ENCODE measurements at places on chromosomes 11 and 22.

- DNase-seq = no peak
Observed at GRCh38 chr22:38841635-38842034, 2.2 kb downstream of the NPTXR start.

GRCh38 chr11:77467993-77468392, 5.9 kb downstream of the PAK1 start:
- DNase-seq = no peak

DNA sequence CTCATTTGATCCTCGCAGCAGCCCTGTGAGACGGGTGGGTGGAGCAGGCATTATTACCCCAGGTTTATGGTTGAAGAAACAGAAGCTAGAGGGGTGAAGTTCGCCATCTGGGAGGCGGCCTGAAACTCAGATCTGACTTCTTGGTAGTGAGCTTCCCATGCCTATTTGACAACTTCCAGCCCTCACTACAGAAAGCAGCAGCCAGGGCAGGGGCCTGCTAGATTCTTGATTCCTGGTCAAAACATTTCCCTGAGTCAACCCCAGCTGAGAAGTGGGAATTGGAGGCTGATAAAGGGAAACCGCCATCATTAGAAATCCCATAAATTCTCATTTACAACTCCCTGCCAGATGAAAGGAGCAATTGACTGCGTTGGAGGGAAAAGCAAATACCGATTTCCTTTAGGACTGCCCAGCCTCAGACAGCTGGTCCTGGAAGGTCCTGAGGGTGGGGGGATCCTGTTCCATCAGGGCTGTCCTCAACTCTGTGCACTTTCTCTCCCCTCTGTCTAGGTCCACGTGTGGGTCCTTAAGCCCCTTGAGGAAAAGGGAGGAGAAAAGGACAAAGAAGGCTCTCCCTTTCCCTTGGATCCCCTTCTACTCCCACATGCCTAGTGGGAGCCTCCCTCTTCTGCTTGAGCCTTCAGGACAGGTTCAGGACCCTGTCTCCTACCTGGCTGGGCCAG, 10.2 kb upstream of the NECTIN1 start:
- no peak for DNase-seq

GRCh38 chr11:35618497-35619115, 346 bp downstream of the FJX1 start:
- no peak for DNase-seq

DNA sequence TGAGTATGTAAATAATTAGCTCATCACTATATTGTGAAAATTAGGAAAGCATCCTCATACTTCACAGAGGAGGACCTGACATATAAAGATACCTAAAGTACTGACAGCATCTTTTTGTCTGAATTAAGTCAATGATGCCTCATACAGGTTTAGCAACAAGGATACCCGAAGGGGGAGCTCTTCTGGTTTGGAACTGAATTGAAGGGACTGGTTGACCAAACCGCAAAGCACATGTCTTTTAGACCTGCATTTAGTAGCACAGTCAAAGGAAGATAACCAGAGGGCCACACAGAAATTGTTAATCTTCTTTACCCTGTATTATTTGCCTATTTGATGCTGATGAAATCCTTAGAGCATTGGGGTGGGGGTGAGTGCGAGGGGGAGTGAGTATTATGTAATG, 12.9 kb upstream of the WT1 start:
- DNase-seq = no peak

DNA sequence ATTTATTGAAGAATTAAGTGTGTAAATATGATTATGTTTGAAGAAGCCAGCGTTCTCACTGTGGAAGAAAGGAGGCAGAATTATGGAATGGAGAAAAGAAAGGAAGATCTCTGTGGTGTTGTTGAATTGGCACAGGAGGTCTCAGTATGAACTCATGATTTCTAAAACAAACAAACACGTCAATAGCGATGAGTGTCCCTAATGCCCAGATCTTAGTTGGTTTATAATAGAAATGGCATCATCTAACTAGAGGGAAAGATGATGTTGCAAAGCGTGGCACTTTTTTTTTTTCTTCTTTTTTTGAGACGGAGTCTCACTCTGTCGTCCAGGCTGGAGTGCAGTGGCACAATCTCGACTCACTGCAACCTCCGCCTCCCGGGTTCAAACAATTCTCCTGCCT, 39.2 kb upstream of the SLN start:
- no peak for DNase-seq

DNA sequence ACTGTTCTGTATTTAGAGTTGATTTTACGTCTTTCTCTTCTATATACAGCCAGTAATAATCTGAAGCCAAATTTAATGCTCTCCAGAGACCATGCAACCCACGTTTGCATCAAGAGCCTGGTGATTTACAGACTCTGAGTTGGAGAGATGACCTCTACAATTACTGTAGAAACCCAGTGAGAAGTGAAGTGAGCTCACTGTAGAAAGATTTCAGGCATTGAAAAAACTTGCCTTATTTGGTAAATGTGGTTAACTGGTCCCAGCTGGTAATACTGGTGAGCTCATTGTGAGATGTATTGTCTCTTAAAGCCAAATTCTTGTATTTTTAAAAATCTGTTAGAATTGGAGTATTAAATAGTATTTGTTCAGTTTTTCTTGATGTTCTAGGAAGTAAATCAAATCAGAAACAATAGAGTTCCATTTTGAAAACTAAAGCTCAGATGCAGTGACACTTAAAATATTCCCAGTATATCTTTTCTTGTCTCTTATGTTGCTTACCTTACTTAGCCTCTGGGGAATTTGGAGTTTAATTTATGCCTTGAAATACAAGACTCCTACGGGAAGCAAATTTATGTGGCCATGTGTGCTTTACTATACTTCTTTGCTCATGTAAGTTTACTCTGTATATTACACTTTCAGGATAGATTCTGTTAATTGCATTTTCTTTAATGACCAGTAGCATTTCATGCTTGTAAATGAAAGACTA, 189.9 kb downstream of the ARHGAP42 start:
- peak; percentile 33 for DNase-seq

DNA sequence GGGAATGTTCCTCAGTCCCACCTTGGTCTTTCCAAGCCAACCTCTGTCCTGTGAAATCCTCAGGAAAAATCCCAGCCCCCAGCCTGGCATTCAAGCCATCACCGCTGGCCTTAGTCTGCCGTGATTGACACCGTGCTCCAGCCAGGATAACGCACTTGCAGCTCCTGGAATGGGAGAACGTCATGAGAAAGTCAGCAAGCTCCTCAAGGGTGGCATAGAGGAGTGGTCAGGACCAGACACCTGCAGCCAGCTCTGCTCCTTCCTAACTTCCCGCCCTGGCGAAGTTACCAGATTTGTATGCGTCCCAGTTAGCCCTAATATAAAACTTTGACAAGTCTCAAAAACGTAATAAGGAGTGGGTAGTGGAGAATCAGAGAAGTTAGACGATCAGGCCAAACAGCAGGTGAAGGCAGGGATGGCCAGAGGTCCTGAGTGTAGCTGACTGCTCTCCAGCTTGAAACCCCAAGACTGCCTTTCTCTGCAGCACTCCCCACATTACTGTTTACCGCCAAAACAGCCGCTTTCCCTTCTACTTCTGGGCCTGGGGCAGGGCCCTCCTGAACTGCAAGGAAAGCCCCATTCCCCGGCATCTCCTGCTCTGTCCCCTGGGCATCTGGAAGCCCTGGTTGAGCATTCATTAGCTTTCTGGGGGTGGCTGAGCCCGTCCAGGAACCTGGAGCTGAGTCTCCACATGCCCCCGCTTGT, 1.3 kb upstream of the DKK3 start:
- no peak for DNase-seq

- no peak for DNase-seq
Observed at GRCh38 chr22:39290724-39291161, 28.7 kb downstream of the RPL3 start.

DNA sequence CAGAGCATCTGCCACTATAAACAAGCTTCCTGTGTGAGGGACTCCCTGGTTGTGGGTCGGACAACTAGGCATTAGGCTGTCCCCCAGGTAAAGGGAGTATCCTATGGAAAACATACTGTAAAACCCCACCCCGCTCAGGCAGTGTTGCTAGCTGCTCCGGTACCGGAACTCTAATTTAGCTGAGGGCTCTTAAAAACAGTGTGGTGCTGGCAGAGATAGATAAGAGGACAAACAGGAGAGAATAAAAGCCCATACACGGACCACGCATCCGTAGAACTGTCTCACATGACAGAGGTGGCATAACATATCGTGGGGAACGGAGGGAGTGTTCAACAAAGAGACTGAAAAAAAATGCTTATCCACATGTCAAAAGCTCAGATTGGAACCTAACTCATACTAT, 3.4 kb upstream of the MOGAT2 start:
- no peak for DNase-seq

- no peak for DNase-seq
Observed at GRCh38 chr11:11786771-11787170, 55.0 kb upstream of the USP47 start.

DNA sequence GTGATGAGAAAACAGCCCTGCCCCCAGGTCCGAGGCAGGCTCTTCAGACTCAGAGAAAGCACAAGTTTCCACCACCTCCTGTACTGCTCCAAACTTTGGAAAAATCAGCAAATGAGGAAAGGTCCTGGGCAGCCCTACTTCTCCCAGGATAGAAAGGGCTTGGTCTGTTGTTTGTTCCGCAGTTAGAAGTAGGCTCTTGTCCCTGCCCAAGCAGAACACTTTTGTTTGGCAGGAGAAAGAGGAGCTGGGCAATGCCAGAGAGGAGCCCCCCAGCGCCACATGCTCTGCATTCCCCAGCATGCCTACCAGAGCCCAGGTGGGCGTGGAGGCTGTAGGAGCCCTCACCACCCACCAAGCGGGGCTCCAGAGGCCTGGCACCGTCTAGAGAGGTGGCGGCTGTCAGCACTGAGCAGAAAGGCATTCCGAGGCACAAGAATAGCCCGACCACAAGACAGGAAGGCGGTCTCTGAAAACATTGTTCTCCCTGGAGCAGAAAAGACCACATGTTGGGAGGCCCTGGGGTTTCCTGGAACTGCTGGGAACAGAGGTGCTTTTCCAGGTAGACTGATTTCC, 90.3 kb upstream of the CD82 start:
- DNase-seq = no peak

DNA sequence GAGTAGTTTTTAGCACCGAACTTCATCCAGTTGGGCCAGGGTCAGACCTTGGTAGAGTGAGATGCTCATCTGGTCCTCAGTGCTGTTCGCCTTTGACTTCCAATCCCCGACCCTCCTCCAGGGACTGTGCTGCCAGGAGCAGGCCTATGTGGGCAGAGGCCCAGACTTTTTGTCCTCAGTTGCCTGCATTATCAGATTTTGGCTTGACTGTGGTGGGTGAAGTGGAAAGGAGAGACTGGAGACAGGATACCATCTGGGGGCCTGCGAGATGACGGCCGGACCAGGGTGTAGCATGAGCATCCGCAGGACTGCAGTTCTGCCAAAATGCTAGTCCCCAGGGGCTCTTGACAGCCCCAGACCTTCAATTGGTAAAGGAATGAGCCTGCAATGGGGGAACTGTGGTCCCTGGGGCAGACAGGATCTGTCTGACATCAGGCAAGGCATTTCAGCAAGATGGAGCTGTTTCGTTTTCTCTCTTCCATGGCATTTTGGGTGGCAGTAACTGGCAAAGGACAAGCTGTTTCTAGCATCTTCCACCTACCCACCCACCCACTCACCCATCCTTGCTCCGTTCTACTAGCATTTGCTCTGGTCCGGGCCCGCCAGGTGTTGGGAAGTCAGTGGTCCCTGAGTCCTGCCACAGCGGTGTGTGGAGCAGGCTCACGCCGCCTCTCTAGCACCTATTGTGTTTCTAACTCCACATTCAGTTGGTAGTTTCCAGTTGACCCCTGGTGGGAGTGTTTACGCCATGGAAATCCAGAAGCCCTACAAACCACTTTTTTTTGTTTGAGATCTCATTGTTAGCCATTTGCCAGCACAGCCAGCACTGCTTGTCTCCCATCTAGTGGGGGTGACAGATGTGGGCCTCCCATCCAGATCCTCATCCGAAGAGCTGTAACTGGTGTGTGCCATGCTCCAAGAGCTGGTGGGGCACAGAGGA, 53.5 kb downstream of the OTOG start:
- no peak for DNase-seq

- DNase-seq = no peak
Observed at GRCh38 chr11:115263799-115264656, 240.2 kb downstream of the CADM1 start.

DNA sequence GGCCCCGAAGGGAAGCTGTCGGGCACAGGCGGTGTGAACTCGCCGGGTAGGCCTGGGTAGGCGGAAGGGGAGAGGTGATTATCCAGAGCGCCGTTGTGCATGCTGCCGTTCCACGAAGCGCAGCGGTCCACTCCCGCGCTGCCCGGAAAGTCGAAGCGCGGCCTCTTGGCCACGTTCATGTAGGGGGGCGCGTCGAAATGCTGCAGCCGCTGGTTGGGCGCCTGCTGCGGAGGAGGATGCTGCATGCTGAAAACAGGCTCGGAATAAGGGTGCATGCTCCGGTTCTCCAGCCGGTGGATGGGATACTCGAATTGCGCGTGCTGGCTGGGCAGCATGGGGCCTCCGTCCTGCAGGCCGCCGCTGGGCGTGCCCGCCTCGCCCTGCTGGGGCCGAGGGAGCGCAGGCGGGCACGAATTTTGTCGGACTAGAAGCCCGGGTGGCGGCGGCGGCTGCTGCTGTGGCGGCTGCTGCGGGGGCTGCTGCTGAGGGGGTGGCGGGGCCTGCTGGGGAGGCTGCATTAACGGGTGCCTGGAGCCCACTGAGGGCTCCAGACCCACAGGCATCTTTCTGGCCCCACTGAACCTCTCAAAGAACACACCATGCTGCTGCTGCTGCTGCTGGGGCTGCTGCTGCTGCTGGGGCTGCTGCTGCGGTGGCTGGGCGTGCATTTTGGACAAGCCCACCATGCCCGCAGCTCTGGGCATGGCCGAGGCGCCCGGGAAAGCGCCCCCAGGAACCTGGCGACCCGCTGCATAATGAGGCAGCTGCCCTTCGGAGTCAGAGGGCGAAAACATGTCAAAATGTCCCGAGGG, 2.3 kb downstream of the MN1 start:
- no peak for DNase-seq

GRCh38 chr11:97961431-97961830, 1059.3 kb upstream of the CNTN5 start:
- no peak for DNase-seq

- no peak for DNase-seq
Observed at GRCh38 chr11:70798296-70798695, 400.0 kb downstream of the CTTN start.

DNA sequence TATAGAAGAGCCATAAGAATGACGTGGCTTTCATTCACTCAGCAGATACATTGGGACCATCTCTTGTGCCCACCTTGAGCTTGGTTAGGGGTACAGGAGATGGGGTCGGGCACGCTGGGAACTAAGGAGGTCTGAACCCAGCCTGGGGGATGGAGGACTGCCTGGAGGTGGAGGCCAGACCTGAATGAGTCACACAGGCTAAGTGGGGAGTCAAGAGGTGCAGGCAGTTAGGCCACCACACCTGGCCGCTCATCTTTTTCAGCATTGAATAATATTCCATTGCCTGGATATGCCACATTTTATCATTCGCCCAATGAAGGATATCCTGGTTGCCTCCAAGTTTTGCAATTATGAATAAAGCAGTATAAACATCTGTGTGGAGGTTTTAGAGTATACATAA, 3.8 kb upstream of the PPIL2 start:
- no peak for DNase-seq

DNA sequence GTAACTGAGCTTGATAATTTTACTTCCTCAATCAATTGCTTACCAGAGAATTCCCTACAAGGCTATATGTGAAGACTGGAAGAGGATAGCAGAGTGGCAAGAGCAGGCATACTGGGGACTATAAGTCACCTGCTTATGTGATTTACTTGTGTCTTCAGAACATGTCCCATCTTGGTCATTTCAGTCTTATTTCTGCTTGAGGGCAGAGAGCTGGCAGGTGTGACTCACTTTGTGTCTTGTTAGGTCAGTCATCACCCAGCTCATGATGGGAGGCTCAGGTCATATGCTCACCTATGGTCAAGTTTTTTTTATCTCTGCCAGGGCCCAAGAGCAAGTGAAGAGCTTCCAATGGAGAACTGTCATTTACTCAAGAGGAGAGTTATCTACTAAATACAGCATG, 6.2 kb downstream of the SRSF8 start:
- no peak for DNase-seq

Measured in iPS DF 19.7 (cell line).